Breast epithelium (tissue), 4 donors: ENCODE measurements at places on chromosomes 1 and 21. TPM values are rescaled to one million over a fixed set of nuclear protein-coding genes. Genes with fewer than 3 reads are reported as not detected.

GRCh38 chr1:29341936-29342335 lies 105.6 kb downstream of the PTPRU start:
- H3K36me3 ChIP-seq = no peaks in the 10 kb centered on the region
- H3K27ac ChIP-seq = no peak overlapping the region
- no peak for DNase-seq
- H3K4me1 ChIP-seq = no peaks in the 10 kb centered on the region
- no peak overlapping the region for H3K4me3 ChIP-seq

DNA sequence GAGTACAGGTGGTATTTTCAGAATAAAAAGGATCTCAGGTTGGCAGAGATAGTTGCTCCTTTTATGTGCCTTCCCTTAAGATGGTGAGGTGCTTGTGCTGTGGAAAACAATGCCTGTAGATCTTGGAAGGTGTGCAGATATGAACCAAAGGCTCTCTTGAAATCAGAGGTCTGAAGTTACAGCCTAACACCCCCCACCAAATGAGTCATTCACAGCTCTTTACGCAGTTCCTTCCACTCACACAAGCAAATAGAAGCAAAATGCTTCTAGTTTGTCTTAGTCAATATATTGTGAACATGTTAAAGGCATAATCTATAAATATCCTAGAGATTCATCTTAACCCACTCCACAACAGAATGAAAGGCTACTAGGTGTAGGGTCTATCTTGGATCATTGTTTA lies 128.9 kb upstream of the NR5A2 start:
- DNase-seq = no peak
- H3K4me3 ChIP-seq = no peak overlapping the region
- H3K27ac ChIP-seq = no peak overlapping the region
- no peaks in the 10 kb centered on the region for H3K27me3 ChIP-seq

DNA sequence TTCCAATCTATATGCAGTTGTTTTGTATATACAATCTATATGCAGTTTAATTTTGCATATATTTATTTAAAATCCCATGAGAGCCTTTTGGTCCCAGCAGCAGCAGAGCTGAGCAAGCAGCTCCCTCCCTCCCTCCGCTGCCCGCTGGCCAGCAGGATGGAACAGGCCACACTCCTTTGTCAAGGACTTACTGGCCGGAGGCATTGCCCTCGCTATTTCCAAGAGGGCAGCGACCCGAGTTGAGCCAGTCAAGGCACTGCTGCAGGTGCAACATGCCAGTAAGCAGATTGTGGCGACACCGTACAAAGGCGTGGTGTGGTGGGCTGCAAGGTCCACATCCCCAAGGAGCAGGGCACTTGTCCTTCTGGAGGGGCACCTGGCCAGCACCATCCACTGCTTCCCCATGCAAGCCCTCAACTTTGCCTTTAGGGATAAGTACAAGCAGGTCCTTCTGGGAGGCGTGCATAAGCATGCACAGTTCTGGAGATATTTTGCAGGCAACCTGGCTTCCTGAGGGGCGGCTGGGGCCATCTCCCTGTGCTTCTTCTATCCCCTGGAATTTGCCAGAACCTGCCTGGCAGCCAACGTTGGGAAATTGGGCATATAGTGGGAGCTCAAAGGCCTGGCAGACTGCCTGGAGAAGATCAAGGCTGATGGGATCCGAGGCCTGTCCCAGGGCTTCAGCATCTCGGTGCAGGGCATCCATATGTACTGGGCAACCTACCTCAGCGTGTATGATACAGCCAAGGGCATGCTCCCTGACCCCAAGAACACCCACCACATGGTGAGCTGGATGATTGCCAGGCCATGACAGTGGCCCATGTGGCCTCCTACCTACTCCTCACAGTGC lies 92.2 kb downstream of the OSBPL9 start:
- H3K4me3 ChIP-seq = no peak overlapping the region
- no peak overlapping the region for H3K27ac ChIP-seq
- H3K27me3 ChIP-seq = no peaks in the 10 kb centered on the region
- DNase-seq = no peak
- H3K36me3 ChIP-seq = no peaks in the 10 kb centered on the region
- no peaks in the 10 kb centered on the region for H3K4me1 ChIP-seq

DNA sequence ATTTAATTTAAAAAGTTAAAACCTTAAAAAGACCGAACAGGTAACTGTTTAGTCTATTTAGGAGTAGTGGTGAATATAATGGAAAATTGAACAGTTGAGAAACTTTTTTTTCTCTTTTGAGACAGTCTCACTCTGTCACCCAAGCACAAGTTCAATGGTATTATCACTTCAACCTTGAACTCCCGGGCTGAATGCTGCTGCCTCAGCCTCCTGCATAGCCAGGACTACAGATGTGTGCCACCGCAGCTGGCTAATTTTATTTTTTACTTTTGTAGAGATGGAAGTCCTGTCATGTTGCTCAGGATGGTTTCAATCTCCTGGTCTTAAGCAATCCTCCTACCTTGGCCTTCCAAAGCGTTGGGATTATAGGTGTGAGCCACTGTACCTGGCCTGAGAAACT lies 16.2 kb upstream of the GBP2 start:
- H3K4me3 ChIP-seq = no peak overlapping the region
- no peak overlapping the region for H3K27ac ChIP-seq
- no peaks in the 10 kb centered on the region for H3K27me3 ChIP-seq
- no peak for DNase-seq
- H3K36me3 ChIP-seq = no peaks in the 10 kb centered on the region

GRCh38 chr1:85343213-85343611 lies 66.8 kb upstream of the BCL10 start:
- H3K27me3 ChIP-seq = no peaks in the 10 kb centered on the region
- no peaks in the 10 kb centered on the region for H3K36me3 ChIP-seq
- H3K27ac ChIP-seq = no peak overlapping the region
- H3K4me1 ChIP-seq = no peaks in the 10 kb centered on the region

DNA sequence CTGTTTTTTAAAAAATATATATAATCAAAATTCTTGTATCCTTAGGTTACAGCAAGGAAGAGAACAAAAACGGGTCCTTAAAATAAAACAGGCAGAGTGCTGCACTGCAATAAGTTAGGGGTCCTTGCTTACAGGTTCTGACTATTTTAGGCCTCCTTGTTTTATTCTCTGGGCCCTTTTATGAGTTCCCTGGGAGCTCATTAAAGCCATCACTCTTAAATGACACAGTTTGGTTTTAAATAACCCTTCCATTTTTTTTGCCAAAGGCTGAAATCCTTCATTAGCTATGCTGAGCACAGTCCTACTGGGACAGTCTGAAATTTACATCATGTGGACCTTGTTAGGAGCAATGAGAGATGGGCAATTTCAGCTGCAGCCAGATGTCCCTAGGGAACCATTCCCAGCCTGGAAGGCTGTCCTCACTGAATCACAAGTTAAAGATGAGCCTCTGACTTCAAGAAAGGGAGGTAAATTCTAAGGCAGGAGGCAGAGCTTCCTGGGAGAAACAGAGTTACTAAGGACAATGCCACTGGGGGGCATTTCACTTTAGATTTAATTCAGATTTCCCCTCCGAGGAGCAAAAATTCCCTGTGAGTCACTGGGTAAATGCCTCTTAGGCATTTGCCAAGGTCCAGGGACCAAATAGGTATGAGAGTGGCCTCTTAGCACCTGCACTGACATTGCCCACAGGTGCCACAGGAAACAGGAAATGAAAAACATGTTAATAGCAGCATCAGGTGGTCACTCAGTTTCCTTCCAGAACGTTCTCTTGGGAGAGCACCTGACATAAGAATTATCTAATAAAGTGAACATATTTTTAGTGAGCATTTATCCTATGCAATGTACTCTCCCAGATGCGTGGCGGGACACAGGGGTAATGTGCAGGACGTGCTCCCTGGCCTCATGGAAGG lies 3.8 kb upstream of the MUL1 start:
- H3K27me3 ChIP-seq = no peaks in the 10 kb centered on the region
- DNase-seq = no peak
- no peak overlapping the region for H3K4me3 ChIP-seq
- H3K27ac ChIP-seq = no peak overlapping the region

DNA sequence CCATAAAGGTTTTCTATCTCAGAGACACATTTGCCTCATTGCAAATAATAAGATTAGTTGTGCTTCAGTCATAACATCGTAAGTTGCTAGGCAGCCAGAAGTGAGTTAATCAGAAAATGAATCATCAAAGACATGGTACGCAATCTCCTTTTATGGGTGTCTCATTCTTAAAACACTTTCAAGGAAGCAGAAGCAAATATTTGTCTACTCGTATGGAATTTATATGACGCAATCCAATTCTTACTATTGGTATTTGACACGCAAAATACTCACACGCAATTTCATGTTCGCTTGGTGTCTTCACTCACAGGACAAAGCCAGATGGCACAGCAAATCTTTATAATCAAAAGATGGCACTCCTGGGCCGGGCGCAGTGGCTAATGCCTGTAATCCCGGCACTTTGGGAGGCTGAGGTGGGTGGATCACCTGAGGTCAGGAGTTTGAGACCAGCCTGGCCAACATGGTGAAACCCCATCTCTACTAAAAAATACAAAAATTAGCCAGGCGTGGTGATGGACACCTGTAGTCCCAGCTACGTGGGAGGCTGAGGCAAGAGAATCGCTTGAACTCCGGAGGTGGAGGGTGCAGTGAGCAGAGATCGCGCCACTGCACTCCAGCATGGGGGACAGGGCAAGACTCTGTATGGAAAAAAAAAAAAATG lies 56.4 kb downstream of the HLCS start:
- no peaks in the 10 kb centered on the region for H3K4me1 ChIP-seq
- H3K36me3 ChIP-seq = no peaks in the 10 kb centered on the region
- DNase-seq = no peak

DNA sequence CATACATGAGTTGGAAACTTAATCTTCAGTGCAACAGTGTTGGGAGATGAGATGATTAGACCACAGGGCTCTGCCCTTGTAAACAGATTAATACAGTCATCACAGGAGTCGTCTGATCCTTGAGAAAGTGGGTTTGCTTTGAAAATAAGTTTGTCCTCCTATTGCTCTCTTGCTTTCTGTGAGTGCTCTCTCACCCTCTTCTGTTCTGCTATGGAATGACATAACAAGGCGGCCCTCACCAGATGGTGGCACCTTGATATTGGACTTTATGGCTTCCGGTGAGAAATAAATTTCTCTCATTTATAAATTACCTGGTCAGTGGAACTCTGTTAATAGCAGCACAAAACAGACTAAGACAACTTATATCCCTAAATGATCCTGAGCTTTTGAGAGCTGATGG lies 353.6 kb downstream of the BRINP3 start:
- H3K27me3 ChIP-seq = no peaks in the 10 kb centered on the region
- no peak overlapping the region for H3K27ac ChIP-seq
- no peak for DNase-seq
- peaks cover 3% of the 10 kb centered on the region for H3K36me3 ChIP-seq
- H3K4me1 ChIP-seq = no peaks in the 10 kb centered on the region
- no peak overlapping the region for H3K4me3 ChIP-seq

- no peak overlapping the region for H3K27ac ChIP-seq
- DNase-seq = no peak
- no peak overlapping the region for H3K4me3 ChIP-seq
- H3K4me1 ChIP-seq = no peaks in the 10 kb centered on the region
- no peaks in the 10 kb centered on the region for H3K36me3 ChIP-seq
- no peaks in the 10 kb centered on the region for H3K27me3 ChIP-seq
Measured at GRCh38 chr1:34362949-34363348, 186.2 kb downstream of the C1orf94 start.

DNA sequence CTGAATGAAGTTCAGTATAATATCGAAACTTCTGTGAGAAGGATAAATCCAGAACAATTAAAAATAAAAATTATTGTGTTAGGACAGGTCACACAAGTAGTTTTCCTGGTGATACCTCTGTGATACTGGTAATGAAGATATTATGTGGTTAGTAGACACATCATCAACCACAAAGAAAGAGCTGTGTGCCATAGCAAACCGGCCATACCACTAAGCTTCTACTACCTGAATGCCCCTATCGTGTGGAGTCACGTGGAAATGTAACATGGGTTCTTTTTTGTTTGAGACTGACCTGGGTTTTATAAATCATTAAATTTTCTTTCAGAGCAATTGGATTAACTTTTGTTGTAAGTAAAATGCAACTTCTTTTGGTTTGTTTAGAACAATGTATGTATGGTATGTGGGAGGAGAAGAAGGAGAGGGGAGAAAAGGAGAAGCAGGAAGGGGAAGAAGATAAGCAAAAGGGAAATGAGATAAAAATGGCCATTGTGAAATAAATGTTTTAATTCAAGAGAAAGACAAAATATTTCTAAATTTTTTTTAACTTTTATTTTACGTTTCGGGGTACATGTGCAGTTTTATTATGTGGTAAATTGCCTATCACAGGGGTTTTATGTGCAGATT lies 58.2 kb upstream of the LRRC8B start:
- no peak overlapping the region for H3K4me3 ChIP-seq
- H3K36me3 ChIP-seq = no peaks in the 10 kb centered on the region
- H3K27ac ChIP-seq = no peak overlapping the region
- no peaks in the 10 kb centered on the region for H3K4me1 ChIP-seq

GRCh38 chr1:91884459-91885212 lies 1.3 kb downstream of the TGFBR3 start:
- H3K27ac ChIP-seq = peak overlapping the region; percentile 92
- H3K27me3 ChIP-seq = no peaks in the 10 kb centered on the region
- no peaks in the 10 kb centered on the region for H3K36me3 ChIP-seq
- peak overlapping the region; percentile 95 for H3K4me3 ChIP-seq
- H3K4me1 ChIP-seq = no peaks in the 10 kb centered on the region
- no peak for DNase-seq

DNA sequence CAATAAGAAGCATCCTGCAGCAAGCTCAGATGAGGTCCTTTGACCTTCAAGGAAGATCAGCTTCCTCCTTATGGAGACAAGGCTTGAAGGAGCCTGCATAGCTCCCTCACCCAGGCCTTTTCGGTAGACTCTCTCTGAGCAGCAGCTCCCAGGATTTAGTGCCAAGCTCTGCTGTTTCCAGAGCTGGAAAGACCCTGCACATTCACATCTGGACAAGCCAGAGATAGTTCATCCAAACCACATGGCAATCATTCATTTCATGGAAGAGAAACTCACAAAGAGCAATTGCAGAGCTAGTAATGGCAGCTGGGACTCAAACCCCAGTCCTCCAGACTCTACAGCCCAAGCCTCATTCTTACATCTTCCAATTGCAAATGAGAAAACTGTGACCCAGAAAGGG lies 76.4 kb upstream of the EDN2 start:
- no peak overlapping the region for H3K27ac ChIP-seq
- H3K4me3 ChIP-seq = no peak overlapping the region
- H3K27me3 ChIP-seq = no peaks in the 10 kb centered on the region
- H3K36me3 ChIP-seq = no peaks in the 10 kb centered on the region
- H3K4me1 ChIP-seq = no peaks in the 10 kb centered on the region
- no peak for DNase-seq

DNA sequence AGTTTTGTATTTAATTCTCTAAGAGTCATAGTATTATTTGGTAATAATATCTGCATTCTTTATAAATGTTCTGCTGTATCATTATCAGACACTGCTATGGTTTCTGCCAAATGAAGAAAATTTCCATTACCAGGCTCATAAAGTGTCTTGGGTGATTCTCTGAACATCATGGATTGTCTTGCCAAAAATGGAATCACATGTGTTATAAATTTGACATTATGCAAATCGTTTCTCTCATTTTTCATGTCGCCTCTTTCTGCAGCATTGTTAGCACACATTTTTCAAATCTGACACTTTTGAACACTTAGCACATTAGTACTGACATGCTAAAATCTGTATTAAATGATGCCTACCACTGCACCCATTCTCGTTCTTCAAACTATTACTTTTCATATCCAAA lies 74.2 kb upstream of the NEK7 start:
- H3K27ac ChIP-seq = no peak overlapping the region
- no peaks in the 10 kb centered on the region for H3K27me3 ChIP-seq
- H3K36me3 ChIP-seq = no peaks in the 10 kb centered on the region
- DNase-seq = no peak

The OLIG2 gene
- total RNA-seq = not detected

The RRAGC gene
- total RNA-seq = 34.9 TPM

The DENND2C gene
- total RNA-seq = 3.3 TPM

The THEM4 gene
- 21.6 TPM for total RNA-seq

The KRTAP7-1 gene
- not detected for total RNA-seq

The REG4 gene
- total RNA-seq = not detected
